ENCODE measurements at places on chromosomes 1 and 21.

DNA sequence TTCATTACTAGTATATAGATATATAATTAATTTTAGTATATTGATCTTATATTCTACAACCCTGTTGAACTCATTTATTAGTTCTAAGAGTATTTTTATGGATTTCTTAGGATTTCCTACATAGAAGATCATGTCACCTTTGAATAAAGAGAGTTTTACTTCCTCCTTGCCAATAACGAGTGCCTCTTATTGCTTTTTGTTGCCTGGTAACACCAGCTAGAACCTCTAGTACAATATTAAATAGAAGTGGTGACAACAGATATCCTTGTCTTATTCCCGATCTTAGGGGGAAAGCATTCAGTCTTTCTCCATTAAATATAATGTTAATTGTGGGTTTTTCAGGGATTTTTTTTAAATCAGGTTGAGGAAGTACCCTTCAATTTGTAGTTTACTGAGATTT, 40.8 kb downstream of the WNT2B start:
- no peak for DNase-seq

- peak; percentile 59 for DNase-seq
These were observed 79.5 kb downstream of the RUNX1 start for GRCh38 chr21:34969423-34970166.

- DNase-seq, result no peak
These were observed 11.7 kb upstream of the EXTL1 start for GRCh38 chr1:26009796-26010447.

DNA sequence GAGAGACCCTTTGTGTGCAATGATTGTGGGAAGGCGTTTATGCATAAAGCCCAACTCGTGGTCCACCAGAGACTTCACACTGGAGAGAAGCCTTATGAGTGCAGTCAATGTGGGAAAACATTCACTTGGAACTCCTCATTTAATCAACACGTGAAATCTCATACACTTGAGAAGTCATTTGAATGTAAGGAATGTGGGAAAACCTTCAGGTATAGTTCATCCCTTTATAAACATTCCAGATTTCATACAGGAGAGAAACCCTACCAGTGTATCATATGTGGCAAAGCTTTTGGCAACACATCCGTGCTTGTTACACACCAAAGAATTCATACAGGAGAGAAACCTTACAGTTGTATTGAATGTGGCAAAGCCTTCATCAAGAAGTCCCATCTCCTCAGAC, 15.5 kb downstream of the ZNF684 start:
- no peak for DNase-seq

DNA sequence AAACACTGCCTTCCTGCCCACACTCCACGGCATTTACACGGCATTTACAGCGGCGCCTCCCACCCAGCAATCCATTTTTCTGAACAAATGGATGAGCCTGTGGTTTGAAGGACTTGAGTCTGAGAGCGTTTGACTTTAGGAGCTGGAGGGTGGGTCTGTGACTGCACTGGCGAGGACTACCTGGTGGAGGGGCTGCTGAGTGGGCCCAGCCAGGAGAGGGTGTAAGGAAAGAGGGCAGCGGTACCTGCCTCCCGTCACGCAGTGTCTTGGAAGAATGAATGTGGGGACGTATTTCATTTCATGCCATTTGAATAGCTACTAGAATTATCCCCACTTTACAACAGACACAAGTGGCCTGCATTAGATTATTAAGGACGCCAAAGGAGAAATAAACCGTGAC, 62.9 kb downstream of the B3GALT5 start:
- DNase-seq, result no peak

DNA sequence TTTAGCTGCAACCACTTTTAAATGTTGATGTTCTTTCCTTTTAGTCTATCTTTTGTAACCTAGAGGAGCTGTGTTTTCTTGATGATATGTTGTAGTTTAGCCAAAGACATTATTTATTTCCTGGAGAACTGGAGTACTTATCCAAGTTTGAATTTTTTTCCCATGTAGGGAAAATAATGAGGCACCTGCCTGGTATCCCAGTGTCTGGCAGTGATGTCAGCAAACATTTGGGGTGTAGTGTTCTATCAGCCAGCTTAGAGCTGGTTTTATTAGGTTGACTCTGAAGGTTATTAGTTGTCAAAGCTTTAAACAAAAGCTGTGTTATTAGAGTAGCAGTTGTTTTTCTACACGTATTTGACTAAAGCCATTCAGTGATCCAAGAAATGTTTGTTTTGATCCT, 3.2 kb downstream of the CTPS1 start:
- DNase-seq, result peak; percentile 27

GRCh38 chr1:35505911-35506798, 51.0 kb downstream of the KIAA0319L start:
- peak; percentile 93 for DNase-seq

- peak; percentile 10 for DNase-seq
These were observed 2.6 kb upstream of the SAMD13 start for GRCh38 chr1:84298684-84299535.

DNA sequence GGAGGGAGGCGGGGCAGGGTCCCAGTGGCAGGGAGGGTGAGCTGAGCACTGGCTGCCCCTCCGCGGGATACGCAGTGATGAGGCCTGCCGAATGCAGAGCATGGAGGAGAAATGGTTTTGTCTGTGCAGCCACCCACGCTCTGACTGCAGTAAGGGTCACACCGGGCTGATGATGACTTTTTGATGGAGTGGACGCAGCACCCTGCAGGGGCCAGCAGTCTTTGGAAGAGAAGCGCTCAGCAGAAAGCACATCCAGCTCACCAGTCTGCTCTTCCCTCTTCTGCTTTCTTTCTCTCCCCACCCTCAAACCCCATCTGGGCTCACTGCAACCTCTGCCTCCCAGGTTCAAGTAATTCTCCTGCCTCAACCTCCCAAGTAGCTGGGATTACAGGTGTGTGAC, 61.9 kb upstream of the ATP1A1 start:
- DNase-seq, result no peak

DNA sequence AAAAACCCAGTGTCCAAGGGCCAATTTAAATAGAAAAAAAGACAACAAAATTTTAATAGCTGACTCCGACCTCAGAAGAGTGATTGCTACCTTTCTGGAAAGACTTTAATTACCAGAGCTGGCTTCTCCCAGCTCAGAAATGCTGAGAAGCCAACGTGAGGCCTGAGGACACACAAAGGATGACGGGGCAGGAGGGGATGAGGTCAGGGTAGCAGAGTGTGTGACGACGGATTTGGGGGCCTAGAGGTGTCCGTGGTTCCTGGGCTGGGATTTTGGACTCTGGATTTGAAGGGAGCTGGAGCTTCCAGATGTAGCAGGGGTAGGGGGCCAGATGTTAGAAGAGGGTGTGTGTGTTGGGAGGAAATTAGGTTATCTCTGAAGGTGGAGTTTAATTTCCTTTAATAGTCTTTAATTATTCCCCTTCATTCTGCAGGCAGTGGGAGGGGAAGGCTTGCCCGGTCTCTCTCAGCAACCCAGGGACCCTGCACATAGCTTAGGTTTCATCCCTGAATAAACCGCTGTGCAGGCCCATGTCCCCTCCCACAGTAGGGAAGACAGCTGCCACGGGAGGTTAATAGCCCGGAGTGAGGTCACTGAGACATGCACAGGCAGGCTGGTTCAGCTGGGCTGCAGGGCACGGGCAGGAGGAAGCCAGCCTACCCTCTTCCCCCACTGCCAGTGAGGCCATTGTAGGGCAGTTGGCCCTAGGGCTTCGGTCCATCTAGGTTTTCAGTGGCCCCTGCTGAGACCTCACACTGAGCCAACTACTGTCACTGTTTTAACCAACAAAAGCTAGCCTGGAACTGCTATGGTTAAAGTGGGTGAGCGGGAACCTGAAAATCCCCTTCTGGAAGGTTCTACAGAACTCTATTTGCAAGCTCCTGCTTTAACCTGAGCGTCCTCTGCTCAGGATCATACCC, 3.8 kb upstream of the PADI3 start:
- DNase-seq, result no peak

GRCh38 chr1:67118191-67118590, 16.6 kb downstream of the C1orf141 start:
- no peak for DNase-seq

- no peak for DNase-seq
These were observed 19.7 kb upstream of the ADGRB2 start for GRCh38 chr1:31783846-31784245.

GRCh38 chr1:182110635-182111034, 49.1 kb upstream of the ZNF648 start:
- DNase-seq, result no peak

DNA sequence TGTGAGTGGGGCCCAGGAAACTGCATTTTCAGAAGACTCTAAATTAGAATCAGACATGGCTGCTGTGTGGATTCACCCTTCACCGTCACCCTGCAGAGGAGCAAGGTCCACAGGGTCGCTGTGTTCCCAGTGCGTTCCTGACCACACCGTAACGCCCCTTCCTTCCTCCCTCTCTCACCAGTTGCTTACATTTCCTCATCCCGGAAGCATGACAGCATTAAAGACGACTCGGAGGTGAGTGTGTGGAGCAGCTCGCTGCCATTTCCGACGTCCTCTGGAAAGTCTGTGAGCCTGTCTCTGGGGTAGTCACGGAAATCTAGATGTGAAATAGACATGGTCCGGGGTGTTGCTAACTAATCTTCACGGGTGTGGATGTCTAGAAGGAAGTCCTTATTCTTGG, 45.9 kb downstream of the FAAP20 start:
- no peak for DNase-seq

- no peak for DNase-seq
These were observed 503 bp upstream of the SRSF11 start for GRCh38 chr1:70220517-70221237.

DNA sequence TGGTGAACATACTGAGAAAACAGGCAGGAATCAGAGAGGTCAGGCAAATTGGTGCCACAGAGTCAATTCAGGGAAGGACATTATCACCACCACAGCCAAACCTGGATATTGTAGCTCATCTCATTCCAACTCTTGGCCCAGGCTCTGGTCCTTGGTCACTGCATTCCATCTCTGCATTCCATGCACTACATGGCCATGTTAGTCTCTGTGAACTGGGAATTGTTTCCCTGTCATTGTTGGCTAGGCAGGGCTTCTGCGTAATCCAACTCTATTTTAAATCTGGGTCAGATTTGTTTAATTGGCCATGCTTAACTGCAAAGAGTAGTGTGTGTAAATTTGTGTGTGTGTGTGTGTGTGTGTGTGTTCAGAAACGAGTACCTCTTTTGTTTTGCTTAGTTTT, 837.6 kb upstream of the ADAMTS5 start:
- DNase-seq, result peak; percentile 53

All from fibroblast of the aortic adventitia (primary cell).